ENCODE measurements at places on chromosomes 1 and 21. TPM values are rescaled to one million over a fixed set of nuclear protein-coding genes. Genes with fewer than 3 reads are reported as not detected.

Gene MAP1LC3C
- total RNA-seq = not detected

Gene MARK1
- 4.1 TPM for total RNA-seq

Gene GFI1
- total RNA-seq = not detected

Gene DNAJC6
- 1.3 TPM for total RNA-seq

Gene CD1D
- total RNA-seq = 3.8 TPM

Gene DESI2
- 50.8 TPM for total RNA-seq

Gene REN
- not detected for total RNA-seq

Gene B3GALT2
- total RNA-seq = not detected

Gene CELA3B
- not detected for total RNA-seq

Gene PKNOX1
- 12.8 TPM for total RNA-seq

Gene LCE6A
- not detected for total RNA-seq

Gene TNFRSF1B
- total RNA-seq = not detected

Gene ALPL
- total RNA-seq = not detected

Gene ANKRD34A
- not detected for total RNA-seq

Gene KCNE1
- not detected for total RNA-seq

Gene MPL
- not detected for total RNA-seq

Gene SPATA46
- not detected for total RNA-seq

Gene AGBL4
- total RNA-seq = not detected

Gene KRTAP13-2
- not detected for total RNA-seq

Gene LEFTY1
- not detected for total RNA-seq

Gene VPS72
- total RNA-seq = 58.2 TPM

Gene SEMA4A
- 3.4 TPM for total RNA-seq

Gene GBP5
- total RNA-seq = 1.2 TPM

Gene ST6GALNAC5
- total RNA-seq = 9.2 TPM

Gene LIN28A
- not detected for total RNA-seq

Gene ICOSLG
- 1.2 TPM for total RNA-seq

Gene NTRK1
- total RNA-seq = not detected

Gene ILDR2
- 3.1 TPM for total RNA-seq

Gene SLC26A9
- not detected for total RNA-seq

Gene CATSPERE
- total RNA-seq = 0.24 TPM

Gene SELP
- not detected for total RNA-seq

Gene PIGV
- 16.1 TPM for total RNA-seq

Gene INSRR
- not detected for total RNA-seq

Gene TDRD5
- under 0.01 TPM for total RNA-seq

Gene MANEAL
- 2.2 TPM for total RNA-seq
